Activated T-cell treated with anti-CD3 and anti-CD28 coated beads, Interleukin-2, amount 50 U/mL, for 48 hours (primary cell): ENCODE measurements at places on chromosomes 6 and 20.

GRCh38 chr6:52155791-52156576 is 30.2 kb upstream of the IL17A start:
- no peak for DNase-seq

DNA sequence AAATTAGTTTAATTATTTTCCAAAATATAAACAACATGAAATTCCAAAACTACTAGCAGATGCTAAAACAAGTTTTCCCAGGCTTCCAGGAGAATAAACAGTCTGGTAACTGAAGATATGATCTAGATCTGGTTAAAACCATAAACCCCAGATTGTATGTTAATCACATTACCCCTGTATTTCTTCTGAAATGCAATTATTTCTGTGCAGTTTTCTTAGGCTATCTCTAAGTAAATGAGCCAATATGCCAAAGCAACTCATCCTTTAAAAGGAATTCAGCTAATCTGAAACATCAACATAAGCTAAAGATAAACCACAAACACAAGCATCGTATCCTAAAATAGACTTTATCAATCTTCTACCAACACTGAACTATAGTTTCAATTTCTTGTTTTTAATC is 44.6 kb upstream of the SENP6 start:
- no peak for DNase-seq

DNA sequence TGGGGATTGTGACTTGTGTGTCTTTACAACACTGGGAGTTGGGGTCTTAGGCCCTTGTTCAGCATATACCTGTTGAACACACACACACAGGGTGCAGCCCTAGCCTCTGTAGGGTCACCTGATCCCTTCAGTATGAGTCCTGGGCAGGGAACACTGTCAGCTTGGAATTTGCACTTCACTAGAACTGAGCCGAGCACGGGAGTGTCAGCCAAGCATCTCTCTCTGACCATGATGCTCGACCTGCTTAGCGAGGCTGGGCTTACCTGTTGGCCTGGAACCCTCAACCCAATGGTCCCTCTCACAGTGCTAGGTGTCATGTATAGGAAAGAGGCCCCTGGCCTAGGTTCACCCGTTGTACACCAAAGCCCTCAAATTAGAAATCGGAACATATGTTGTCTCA is 96.1 kb downstream of the NKAIN2 start:
- DNase-seq = no peak

DNA sequence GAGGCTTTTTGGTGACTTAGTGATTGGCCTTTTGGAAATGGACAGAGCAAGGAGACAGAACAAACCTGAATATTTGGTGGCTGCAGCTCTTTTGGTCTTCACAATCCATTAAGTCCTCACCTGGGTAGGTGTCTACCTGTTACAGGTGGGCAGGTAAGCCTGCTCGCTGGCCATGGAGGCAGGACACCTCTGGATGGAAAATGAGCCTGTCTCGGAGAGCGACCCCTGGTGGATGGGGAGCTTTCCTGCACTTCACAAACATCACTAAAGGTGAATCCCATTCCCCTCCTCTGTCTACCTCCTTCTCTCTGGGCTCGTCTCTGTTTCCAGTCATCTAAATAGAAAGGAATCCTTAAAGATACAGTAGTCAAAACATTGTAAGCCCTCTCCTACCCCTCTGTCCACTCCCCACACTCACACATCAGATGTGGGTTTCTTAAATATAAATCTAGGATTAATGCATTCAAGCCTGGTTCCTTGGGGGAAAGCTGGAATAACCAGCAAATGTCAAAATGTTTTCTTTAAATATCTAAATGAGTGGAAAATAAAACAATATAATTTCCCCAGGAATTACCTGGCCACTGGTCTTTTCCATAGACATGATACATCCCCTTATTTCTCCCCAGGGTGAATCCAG is 304.9 kb downstream of the CDH26 start:
- peak; percentile 68 for DNase-seq

DNA sequence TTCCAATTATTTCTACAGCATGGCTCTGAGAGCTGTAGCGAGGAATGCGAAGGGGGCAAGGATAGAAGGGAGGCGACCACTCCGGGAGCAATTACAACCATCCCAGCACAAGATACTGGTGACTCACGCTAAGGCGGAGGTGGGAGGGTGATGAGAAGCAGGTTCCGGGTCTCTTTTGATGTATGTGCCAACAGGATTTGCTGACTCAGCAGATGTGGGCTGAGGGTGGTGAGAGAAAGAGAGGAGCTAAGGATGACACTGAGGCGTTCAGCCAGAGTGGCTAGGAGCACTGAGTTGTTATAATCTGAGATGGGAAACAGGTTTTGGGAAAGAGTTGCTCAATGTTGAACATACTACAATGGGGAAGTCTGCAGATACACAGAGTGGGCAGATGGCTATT is 9.3 kb upstream of the TXNDC5 start:
- peak; percentile 58 for DNase-seq

- no peak for DNase-seq
Measured at GRCh38 chr6:160327981-160328380, 20.2 kb upstream of the SLC22A3 start.

- DNase-seq = no peak
Measured at GRCh38 chr20:47365023-47365764, 8.7 kb upstream of the ZMYND8 start.

DNA sequence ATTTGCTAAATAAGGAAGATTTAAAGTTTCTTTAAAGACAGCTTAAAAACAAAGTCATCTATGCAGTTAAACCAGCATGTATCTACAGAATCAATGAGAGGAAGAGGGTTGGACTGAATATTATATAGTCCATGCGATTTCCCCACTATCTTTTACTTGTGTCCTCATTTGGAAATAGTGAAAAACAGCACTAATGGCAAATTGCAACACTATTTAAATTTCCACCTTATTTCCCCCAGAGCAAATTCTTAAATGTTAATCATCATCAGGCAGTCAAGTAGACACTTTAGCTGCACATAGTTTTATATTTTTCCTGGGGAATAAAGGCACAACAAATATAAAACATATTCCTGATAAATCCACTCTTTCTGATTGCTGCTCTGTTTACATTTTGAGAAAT is 114.6 kb downstream of the LCA5 start:
- DNase-seq = no peak

DNA sequence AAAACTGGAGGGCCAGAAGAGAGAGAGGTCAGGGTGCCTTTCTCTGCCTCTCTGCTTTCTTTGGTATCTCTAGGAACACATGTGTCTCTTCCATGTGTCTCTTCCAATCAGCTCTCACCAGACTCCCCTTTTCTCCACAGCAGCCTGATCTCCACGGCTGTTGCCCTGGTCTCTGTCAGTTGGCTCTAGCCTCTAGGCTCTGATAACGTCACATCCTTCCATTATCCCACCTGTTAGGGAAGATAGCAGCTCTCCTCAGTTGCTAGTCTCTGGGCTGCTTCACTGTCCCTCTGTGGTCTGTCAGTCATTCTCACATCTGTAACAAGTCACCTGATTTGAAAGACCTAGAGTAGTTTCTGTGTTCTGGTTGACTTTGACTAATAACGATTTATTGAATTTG is 80.2 kb downstream of the PLCB4 start:
- no peak for DNase-seq

DNA sequence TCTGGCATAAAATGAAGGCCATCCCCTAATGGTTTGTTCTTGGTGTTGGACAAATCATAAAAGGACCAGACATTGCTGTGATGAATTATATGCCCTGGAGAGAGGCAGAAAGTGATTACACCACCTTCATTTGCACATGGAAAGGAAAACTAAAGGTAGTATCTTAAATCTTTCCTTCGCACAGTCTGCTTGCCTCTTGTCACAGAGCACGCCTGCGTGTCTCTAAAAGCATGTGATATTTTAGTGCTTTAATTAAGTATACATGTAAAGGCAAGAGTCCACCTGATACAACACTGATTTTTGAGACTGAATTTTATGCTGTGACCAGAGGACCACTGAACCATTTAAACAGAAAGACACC is 28.8 kb upstream of the PLAGL1 start:
- no peak for DNase-seq

GRCh38 chr6:76683985-76684384 is 611.5 kb upstream of the IMPG1 start:
- no peak for DNase-seq

DNA sequence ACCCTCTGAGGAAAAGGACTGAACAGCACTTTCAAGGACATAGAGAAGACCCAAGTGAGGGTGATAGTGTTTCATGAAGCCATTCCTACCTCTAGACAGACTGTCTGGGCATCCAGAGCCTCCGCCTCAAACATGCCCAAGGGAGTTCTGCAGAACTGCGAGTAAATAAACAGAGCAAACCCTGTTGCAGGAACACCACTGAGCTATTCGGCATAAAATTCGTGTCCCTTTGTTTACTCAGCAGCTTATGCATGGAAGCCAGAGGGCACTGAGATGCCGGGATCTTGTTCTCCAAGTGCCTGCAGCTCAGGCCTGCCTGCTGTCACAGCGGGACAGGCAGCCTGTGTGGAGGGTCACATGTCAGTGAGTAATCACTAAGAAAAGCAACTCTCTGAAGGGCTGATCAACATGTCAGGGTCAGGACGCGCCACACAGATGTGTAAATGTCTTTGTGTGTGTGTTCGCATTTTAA is 164.9 kb upstream of the HEY2 start:
- no peak for DNase-seq

GRCh38 chr20:35490736-35491181 is 35.4 kb downstream of the CEP250 start:
- peak; percentile 72 for DNase-seq

- peak; percentile 36 for DNase-seq
Measured at GRCh38 chr20:53981752-53982437, 88.5 kb downstream of the BCAS1 start.

DNA sequence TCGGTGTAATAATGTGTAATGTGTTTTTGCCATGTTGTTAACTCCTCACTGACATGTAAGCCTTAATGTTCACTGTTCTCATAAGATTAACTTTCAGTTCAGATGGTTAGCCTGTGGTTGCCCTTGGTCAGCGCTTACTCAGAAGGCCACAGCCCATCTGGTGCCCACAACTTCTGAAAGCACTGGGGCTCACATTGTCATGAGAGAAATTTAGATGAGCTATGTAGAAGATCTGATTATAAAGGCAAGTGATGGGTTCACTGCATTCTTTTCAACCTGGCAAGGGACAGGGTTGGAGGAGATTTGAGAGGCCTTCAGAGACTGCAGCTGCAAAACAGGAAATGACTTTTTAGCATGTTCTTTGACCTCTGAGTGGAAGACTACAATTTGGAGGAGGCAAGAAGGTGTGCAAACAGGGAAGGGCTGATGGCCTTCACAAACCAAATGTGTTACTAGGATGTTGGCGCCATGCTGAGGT is 242.3 kb upstream of the SUPT3H start:
- peak; percentile 50 for DNase-seq

- no peak for DNase-seq
Measured at GRCh38 chr20:50027611-50028105, 44.9 kb downstream of the SNAI1 start.

DNA sequence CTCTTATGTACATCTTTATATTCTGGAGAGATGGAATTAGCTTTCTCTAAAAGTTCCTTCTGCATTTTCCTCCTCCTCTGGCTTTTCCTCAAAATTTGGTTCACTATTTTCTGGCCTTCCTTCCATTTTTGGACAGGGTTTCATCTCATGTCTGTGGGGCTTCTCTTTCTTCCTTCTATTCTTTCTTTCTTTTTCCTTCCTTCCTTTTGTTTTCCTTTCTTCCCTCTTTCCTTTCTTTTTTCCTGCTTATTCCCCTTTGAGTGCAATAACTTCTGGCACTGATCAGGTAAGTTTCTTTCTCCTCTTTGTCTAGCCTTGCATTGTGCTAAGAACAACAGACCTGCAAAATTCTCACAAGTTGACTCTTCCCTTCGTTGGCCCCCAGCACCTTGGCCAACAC is 5.5 kb upstream of the ATRN start:
- no peak for DNase-seq

DNA sequence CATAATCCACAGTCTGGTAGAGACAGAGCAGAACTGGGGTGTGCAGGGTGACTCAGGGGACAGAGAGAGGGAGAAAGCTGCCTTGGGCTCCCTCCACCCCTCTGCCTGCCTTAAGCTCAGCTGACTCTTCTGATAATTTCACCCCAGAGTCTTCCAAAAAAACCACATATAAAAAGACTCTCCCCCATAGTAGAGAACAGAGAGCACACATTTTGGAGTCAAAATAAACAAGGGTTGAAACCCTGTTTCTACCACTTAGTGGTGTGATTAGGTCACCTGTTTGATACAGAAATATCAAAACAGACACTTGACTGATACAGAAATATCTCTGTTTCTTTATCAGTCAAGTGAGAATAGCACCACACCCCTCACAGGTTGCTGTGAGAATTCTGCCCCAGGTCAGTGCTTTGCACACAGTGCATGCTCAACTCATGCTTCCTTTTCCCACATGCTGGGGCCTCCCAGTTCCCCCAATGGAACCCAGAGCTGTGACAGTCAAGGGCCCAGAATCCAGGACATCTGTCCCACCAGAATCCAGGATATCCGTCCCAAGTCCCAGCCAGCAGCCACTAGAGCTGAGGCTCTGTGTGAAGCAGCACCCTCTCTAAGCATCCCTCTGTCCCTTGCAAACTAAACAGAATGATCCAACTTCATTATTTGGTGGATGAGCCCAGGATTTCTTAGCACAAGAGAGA is 1.2 kb downstream of the TREML2 start:
- peak; percentile 56 for DNase-seq

DNA sequence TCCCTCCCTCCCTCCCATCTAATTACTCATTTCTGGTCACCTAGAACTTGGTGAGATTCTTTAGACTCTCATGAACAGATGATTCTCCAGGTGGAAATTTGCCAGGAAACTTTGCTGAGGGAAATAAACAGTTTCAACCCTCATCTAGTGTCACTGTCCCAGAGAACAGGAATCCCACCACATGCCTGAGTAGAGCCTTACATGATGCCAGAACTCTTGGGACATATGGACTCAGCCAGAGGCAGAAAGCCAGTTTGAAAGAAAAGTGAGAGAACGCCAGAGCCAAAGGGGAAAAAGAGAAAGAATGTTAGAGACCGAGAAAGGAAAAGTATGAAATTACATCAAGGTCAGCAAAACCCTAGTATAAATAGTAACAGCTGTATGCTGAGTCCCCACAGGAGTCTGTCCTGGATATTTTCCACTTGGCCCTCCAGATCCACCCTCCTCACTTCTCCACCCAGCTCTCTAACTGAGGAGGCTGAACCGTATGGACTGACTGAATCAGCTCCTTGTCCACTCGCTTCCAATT is 127.5 kb upstream of the COL21A1 start:
- no peak for DNase-seq

DNA sequence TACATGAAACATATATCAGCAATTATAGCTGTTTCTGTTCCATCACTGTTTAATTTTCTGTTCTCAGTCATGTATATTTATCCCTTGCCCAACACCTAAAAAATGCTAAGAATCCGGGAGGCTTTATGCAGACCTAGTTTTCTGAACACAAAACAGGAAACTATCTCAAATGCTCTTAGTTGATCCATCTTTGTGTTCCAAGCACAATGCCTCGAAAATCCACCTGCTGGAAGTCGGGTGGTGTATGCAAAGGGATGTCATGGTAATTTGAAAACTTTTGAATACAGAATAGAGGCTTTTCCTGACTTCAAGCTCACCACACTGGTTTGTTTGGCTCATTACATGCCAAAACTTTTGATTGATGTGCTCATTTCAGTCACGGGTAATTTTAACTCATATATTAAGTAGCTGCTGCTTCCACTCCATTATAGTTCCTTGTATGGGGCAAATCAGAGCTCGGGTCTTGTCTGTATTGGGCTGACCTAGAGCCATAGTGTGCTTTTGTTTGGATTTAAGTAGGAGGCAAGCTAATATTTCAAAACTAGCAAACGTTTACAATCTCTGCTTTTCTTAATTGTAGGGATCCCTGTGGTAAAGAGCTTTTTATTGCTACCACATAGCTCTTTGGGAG is 646.5 kb upstream of the EPHA7 start:
- DNase-seq = no peak

- no peak for DNase-seq
Measured at GRCh38 chr6:73058736-73059135, 166.6 kb downstream of the KHDC1L start.

GRCh38 chr20:8398263-8399051 is 266.4 kb downstream of the PLCB1 start:
- DNase-seq = no peak
